Stimulated activated CD8-positive, alpha-beta memory T cell treated with anti-CD3 and anti-CD28 coated beads, Interleukin-4, amount 100 ng/mL, for 48 hours (primary cell): ENCODE measurements at places on chromosomes 4 and X.

- no peak for DNase-seq
Observed at GRCh38 chr4:168129046-168129772, 36.9 kb downstream of the ANXA10 start.

GRCh38 chrX:120485315-120485637 lies 16.2 kb upstream of the LAMP2 start:
- DNase-seq: no peak

DNA sequence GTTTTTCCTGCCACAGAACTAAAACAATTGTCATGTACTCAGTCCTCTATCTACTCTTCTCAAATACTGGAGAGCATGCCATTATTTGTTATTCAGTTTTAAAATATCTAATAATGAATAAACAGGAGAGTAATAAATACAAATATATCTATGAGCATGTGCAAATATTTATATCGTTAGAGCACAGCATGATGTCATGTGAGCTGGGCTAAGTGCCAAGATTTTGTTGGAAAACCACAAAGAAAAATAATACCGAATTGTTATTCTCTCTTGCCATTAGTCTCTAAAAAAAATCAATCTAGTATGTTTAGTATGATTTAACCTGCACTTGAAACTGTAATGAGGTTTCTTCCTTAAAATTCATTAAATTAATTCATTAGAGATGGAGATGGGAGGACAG lies 97.3 kb downstream of the DDX60 start:
- DNase-seq: no peak

GRCh38 chrX:2723286-2723879 lies 28.5 kb upstream of the XG start:
- no peak for DNase-seq

GRCh38 chrX:69600182-69600581 lies 15.7 kb upstream of the EDA start:
- DNase-seq: no peak

GRCh38 chr4:128468123-128468989 lies 180.7 kb upstream of the PGRMC2 start:
- no peak for DNase-seq

- DNase-seq: no peak
Observed at GRCh38 chrX:111719426-111720210, 38.6 kb downstream of the ALG13 start.

GRCh38 chr4:31104577-31104976 lies 384.4 kb downstream of the PCDH7 start:
- no peak for DNase-seq

DNA sequence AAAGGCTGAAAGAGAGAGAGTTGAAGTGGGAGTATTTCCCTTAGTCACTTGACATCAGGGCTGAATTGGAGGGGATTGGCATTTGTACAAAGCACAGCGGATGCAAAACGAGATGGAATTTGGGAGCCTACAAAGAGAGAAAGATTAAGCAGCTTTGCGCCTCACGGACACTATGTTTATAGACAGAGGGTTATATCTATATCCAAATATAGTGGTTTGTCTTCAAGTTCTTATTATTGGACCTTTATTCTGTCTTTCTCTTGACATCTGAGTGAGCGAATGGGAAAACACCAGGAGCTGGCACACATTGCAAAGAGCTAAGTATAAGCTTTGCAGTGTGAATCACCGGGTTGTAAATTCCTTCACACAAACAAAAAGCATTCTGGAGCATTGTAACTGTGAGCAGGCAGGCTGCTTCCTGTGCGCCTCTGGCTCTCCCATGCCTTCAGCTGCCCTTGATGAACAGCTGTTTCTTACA lies 500.2 kb downstream of the STIM2 start:
- DNase-seq: no peak
